CD4-positive, CD25-positive, alpha-beta regulatory T cell (primary cell): ENCODE measurements at places on chromosomes 4 and X. TPM values are rescaled to one million over a fixed set of nuclear protein-coding genes. Genes with fewer than 3 reads are reported as not detected.

- DNase-seq, result no peak
These were observed 3.9 kb downstream of the MAMLD1 start for GRCh38 chrX:150366951-150367545.

- DNase-seq, result no peak
These were observed 36.7 kb upstream of the HMX1 start for GRCh38 chr4:8908206-8908893.

The DIPK2B gene
- not detected for total RNA-seq

GRCh38 chr4:84456157-84456556 is 42.9 kb downstream of the NKX6-1 start:
- DNase-seq, result no peak

GRCh38 chr4:3415471-3416141 is 26.2 kb upstream of the HGFAC start:
- DNase-seq, result no peak

The FATE1 gene
- not detected for total RNA-seq

The NIPAL1 gene
- total RNA-seq, result 0.52 TPM

DNA sequence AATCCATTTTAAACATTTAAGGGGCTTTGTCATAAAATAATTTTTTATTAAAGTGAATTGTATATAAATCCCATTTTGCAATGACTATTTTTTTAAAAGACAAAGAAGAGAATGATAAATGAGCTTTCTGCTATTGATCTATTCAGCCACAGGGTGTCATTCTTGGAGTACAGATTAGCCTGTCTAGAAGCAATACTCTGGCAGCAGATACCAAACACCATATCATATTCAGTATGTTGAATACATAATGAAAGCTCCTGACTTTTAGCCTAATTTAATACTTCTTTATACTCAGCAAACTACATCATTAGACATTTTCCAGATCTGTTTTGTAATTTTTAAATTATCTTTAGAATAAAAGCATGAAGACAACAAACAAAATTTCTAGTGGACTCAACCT is 496.3 kb downstream of the PDGFC start:
- DNase-seq, result no peak

- no peak for DNase-seq
These were observed 193.2 kb upstream of the KLF3 start for GRCh38 chr4:38470735-38471262.
